ENCODE measurements at places on chromosomes 12 and 14.

DNA sequence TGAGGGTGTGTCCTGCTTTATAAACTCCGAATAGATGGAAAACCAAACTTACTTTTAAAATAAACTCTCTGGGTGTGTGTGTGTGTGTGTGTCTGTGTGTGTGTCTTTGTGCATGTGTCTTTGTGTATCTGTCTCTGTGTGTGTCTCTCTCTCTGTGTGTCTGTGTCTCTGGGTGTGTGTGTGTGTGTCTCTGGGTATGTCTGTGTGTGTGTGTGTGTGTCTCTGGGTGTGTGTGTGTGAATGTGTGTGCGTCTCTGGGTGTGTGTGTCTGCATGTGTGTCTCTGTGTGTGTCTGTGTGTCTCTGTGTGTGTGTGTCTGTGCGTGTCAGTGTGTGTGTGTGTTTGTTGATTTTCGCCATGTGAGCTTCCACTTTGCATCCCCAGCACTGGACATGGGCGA lies 9.2 kb downstream of the RAN start:
- H3K4me3 ChIP-seq, result peak overlapping the region; percentile 57
- no peaks in the 10 kb centered on the region for H3K27me3 ChIP-seq

DNA sequence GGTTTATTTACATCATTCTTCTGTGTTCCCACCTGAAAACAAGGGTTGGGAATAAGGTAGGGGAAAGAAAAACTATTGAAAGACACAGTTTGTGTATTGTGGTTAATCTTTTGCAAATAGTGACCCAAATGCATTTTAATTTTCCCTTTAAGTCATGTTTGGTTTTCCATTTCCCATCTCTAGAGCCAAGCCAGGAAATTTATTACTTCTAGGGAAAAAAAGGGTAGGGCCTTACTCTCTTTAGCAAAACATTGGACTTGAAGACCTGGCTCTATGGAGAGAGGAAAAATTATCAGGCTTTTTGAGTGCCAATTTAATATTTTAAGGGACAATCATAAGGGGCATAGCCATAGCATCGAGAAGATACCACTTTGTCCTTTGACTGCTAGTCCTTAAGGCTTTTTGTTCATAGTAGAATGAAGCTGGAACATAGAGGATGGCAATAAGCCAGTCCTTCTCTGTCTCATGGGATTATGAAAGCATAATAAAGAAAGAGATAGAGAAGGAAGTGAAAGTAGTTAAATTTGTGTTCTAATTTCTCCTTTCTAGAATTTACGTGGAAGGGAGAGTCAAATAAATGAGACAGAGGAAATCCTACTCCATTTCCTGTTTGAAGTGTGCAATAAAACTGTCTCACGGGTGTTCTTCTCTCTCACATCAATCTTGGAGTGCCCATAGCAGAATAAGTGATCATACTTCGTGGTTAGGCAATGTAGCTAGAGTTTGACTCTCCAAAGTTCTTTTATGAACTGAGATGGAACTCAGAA lies 50.9 kb upstream of the PPFIA2 start:
- DNase-seq, result peak; percentile 3
- H3K36me3 ChIP-seq, result no peaks in the 10 kb centered on the region
- H3K27me3 ChIP-seq, result no peaks in the 10 kb centered on the region
- no peak overlapping the region for H3K4me3 ChIP-seq
- no peaks in the 10 kb centered on the region for H3K4me1 ChIP-seq

- H3K27me3 ChIP-seq, result no peaks in the 10 kb centered on the region
- H3K36me3 ChIP-seq, result no peaks in the 10 kb centered on the region
- no peak overlapping the region for H3K27ac ChIP-seq
- no peak overlapping the region for H3K4me3 ChIP-seq
These were observed 1188.2 kb upstream of the TMEM132C start for GRCh38 chr12:127078577-127079350.

DNA sequence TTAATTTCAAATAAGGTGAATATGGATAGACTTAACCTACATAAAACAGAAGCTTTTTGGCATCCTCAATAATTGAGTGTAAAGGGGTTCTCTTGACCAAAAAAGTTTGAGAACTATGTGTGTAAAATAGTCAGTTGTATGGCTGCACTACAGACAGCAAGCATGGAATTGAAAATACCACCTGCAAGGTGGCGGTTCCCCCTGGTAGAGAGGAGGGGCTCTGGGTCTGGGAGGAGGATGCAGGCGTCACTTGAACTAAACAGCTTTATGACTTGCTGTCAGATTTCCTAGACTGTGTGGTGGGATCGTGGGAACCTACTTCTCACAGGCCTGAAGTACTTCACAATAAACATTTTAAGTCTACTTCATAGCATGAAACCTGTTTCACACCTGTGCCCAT lies 6.3 kb downstream of the EVL start:
- peak overlapping the region; percentile 68 for H3K4me3 ChIP-seq
- no peaks in the 10 kb centered on the region for H3K27me3 ChIP-seq
- no peak for DNase-seq
- H3K27ac ChIP-seq, result peak overlapping the region; percentile 73

DNA sequence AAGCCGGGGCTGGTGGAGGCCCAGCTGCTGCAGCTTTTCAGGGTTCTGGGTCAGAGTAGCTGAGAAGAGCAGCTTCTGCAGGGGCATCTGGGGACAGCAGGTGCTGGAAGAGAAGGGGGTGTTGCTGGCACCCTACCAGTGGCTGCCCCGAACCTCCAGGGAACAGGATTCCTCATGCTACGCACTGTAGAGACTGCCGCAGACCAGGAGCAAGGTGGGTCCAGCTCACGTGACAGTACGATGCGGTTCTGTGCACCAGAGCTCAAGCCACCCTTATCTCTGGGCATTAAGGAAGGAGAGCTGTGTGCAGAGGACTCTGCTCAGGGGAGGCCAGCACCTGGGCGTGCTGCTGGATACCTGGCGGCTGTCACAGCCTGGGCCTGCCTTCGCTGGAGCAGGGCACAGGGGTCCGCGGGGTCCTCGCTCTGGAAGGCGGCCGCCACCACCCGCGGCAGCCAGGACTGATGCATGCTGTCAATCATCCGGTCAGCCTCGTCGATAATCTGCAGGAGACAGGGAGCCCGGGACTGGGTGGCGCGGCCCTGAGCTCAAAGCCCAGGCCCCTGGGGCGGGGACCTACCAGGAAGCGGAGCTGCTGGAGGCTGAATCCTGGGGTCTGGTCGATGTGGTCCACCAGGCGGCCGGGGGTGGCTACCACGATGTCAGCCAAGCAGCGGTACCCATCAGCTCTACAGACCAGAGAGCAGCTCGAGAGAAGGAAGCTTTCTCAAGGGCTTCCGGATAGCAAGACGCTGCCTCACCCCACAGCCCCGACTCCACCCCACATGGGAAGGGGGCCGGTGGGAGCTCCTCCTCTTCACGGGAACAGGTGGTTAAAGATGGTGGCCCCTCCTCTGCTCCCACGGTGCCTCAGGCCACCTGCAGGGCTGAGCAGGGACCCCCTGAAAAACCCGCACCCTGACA lies 2.9 kb downstream of the DDX51 start:
- no peak overlapping the region for H3K4me3 ChIP-seq
- H3K36me3 ChIP-seq, result peaks cover 3% of the 10 kb centered on the region
- no peak for DNase-seq
- no peaks in the 10 kb centered on the region for H3K27me3 ChIP-seq
- peaks cover 11% of the 10 kb centered on the region for H3K4me1 ChIP-seq

GRCh38 chr12:76410781-76411180 lies 62.6 kb upstream of the BBS10 start:
- H3K36me3 ChIP-seq, result no peaks in the 10 kb centered on the region
- no peaks in the 10 kb centered on the region for H3K27me3 ChIP-seq
- no peak overlapping the region for H3K4me3 ChIP-seq
- no peaks in the 10 kb centered on the region for H3K4me1 ChIP-seq
- DNase-seq, result no peak

DNA sequence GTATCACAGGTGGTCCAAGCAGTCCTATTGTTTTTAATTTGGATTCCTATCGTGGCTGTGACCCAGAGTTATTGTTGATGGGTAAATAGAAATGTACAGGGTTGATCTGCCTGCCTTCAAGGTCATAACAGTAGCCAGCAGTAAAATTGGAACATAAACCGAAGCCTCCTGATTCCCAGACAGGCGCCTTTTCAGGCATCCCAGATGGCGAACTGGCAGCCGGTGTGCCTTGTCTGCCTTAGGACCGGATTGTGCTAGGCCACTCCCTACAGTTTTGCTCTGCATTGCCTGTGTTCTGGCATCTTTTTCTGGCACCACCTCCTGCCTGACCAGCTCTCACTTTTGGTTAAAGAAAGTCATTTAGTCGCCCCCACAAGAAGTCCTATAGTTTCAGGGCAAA lies 22.2 kb downstream of the TMEM117 start:
- no peaks in the 10 kb centered on the region for H3K27me3 ChIP-seq
- DNase-seq, result no peak
- no peaks in the 10 kb centered on the region for H3K4me1 ChIP-seq
- no peak overlapping the region for H3K27ac ChIP-seq

GRCh38 chr12:114735680-114736374 lies 51.9 kb upstream of the TBX3 start:
- no peaks in the 10 kb centered on the region for H3K36me3 ChIP-seq
- DNase-seq, result no peak
- no peak overlapping the region for H3K4me3 ChIP-seq
- no peak overlapping the region for H3K27ac ChIP-seq
- no peaks in the 10 kb centered on the region for H3K27me3 ChIP-seq

GRCh38 chr14:96102081-96102856 lies 63.1 kb downstream of the C14orf132 start:
- H3K4me1 ChIP-seq, result no peaks in the 10 kb centered on the region
- H3K4me3 ChIP-seq, result no peak overlapping the region
- no peaks in the 10 kb centered on the region for H3K27me3 ChIP-seq
- H3K36me3 ChIP-seq, result no peaks in the 10 kb centered on the region
- DNase-seq, result no peak

DNA sequence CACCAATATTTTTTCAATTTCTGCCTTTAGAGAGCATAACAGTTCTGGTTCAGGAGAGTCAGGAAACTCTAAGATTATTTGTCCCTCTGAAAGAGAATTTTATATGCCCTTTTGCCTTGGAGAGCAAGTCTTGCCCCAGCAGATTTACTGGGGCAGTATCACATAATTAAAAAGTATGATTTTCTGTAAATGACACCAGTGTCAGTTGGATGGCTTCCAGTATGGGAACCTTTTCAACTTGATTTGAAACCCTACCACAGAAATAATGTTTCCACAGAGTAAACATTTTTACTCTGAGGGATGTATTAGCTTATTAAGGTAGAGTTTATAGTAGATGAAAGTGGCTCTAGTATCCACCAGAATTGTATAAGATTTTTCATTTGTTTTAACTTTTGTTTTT lies 15.4 kb downstream of the NOPCHAP1 start:
- DNase-seq, result no peak
- H3K4me1 ChIP-seq, result no peaks in the 10 kb centered on the region
- H3K36me3 ChIP-seq, result peaks cover 45% of the 10 kb centered on the region

- H3K4me3 ChIP-seq, result no peak overlapping the region
- no peak overlapping the region for H3K27ac ChIP-seq
- no peaks in the 10 kb centered on the region for H3K4me1 ChIP-seq
- peaks cover 6% of the 10 kb centered on the region for H3K27me3 ChIP-seq
These were observed 50.1 kb downstream of the CD9 start for GRCh38 chr12:6250343-6250742.

- no peaks in the 10 kb centered on the region for H3K27me3 ChIP-seq
- H3K36me3 ChIP-seq, result no peaks in the 10 kb centered on the region
- H3K4me3 ChIP-seq, result no peak overlapping the region
- H3K27ac ChIP-seq, result no peak overlapping the region
- no peak for DNase-seq
- H3K4me1 ChIP-seq, result no peaks in the 10 kb centered on the region
These were observed 48.8 kb upstream of the SEL1L start for GRCh38 chr14:81582420-81582819.

GRCh38 chr12:116180448-116180847 lies 97.0 kb downstream of the MED13L start:
- H3K27ac ChIP-seq, result no peak overlapping the region
- H3K36me3 ChIP-seq, result no peaks in the 10 kb centered on the region
- no peak for DNase-seq
- H3K4me1 ChIP-seq, result no peaks in the 10 kb centered on the region

GRCh38 chr14:94679106-94679810 lies 67.1 kb downstream of the SERPINA3 start:
- no peaks in the 10 kb centered on the region for H3K27me3 ChIP-seq
- no peaks in the 10 kb centered on the region for H3K36me3 ChIP-seq
- H3K27ac ChIP-seq, result no peak overlapping the region
- no peak for DNase-seq
- no peak overlapping the region for H3K4me3 ChIP-seq

DNA sequence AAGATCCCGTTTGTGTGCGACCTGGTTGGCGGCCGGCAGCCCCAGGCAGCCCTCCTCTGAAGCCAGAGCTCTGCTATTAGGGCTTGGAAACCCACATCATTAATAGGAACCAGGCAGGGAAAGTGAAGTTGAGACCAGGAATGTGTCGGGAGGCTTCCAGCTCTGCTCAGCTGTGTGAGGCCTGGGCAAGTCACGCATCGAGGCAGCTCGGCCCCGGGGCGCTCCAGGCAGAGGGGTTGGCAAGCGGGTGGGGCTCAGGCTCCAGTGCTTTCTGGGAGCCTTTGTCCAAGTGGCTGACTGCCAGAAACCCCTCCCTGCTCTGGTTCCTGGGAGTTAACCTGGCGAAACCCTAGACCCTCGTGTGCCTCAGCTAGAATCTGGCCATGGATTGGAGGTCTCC lies 1151.7 kb downstream of the VRK1 start:
- H3K4me1 ChIP-seq, result no peaks in the 10 kb centered on the region
- no peak overlapping the region for H3K27ac ChIP-seq

- DNase-seq, result no peak
- no peak overlapping the region for H3K4me3 ChIP-seq
- no peaks in the 10 kb centered on the region for H3K36me3 ChIP-seq
- no peaks in the 10 kb centered on the region for H3K4me1 ChIP-seq
- peaks cover 2% of the 10 kb centered on the region for H3K27me3 ChIP-seq
These were observed 84.8 kb upstream of the FICD start for GRCh38 chr12:108430245-108430644.

- peaks cover 24% of the 10 kb centered on the region for H3K4me1 ChIP-seq
- no peak for DNase-seq
- H3K27ac ChIP-seq, result no peak overlapping the region
- H3K4me3 ChIP-seq, result no peak overlapping the region
- H3K27me3 ChIP-seq, result no peaks in the 10 kb centered on the region
- no peaks in the 10 kb centered on the region for H3K36me3 ChIP-seq
These were observed 7.2 kb upstream of the FOXN3 start for GRCh38 chr14:89424241-89424640.

- H3K27ac ChIP-seq, result no peak overlapping the region
- H3K4me3 ChIP-seq, result no peak overlapping the region
- H3K36me3 ChIP-seq, result peaks cover 2% of the 10 kb centered on the region
- H3K4me1 ChIP-seq, result no peaks in the 10 kb centered on the region
- DNase-seq, result no peak
These were observed 102.2 kb downstream of the BCAT1 start for GRCh38 chr12:24846689-24847088.

- no peaks in the 10 kb centered on the region for H3K4me1 ChIP-seq
- H3K36me3 ChIP-seq, result peaks cover 9% of the 10 kb centered on the region
- no peak for DNase-seq
- H3K4me3 ChIP-seq, result no peak overlapping the region
- no peaks in the 10 kb centered on the region for H3K27me3 ChIP-seq
These were observed 9.8 kb upstream of the PHLDA1 start for GRCh38 chr12:76041406-76041805.
